ENCODE measurements at places on chromosomes 3 and 15.
A peak's percentile ranks its signal among the peaks of the same experiment; 100 is the strongest.

DNA sequence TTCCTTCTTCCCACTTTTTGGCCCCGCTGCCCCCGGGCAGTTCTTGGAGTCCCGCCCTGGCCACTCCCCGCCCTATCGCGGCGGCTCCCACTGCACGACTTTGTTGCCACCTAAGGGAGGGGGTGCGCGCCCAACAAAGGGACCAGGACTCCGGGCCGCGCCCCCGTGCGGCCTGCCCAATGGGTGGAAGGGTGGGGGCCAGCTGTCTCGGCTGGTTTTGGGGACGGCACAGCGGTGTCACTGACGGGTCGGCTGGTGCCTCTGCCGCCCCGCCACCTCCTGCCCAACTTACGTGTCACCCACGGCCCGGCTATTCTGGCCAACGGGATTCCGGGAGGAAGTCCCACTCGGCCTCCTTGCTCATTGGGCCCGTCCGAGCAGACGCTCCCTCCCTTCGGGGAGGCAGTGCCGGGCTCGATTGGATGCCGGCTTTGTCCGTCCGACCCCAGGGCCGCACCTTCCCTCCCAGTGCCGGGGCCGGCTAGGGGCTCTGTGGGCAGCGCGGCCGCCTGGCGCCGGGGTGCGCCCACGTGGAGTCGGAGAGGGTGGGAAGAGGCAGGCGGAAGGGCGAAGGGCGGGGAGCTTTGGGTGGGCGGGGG is at the start of gene GOLIM4:
TSS of gene GOLIM4 (minus strand) at position 314 of the 599 bp plus-strand sequence. CDS start 639 bp downstream, outside the sequence.
- DNase-seq: peak; percentile 99

GRCh38 chr3:169085827-169086226 is 577.7 kb downstream of the MECOM start:
- peak; percentile 96 for DNase-seq

GRCh38 chr3:136276049-136276755 is 26.1 kb downstream of the PCCB start:
- DNase-seq: no peak

DNA sequence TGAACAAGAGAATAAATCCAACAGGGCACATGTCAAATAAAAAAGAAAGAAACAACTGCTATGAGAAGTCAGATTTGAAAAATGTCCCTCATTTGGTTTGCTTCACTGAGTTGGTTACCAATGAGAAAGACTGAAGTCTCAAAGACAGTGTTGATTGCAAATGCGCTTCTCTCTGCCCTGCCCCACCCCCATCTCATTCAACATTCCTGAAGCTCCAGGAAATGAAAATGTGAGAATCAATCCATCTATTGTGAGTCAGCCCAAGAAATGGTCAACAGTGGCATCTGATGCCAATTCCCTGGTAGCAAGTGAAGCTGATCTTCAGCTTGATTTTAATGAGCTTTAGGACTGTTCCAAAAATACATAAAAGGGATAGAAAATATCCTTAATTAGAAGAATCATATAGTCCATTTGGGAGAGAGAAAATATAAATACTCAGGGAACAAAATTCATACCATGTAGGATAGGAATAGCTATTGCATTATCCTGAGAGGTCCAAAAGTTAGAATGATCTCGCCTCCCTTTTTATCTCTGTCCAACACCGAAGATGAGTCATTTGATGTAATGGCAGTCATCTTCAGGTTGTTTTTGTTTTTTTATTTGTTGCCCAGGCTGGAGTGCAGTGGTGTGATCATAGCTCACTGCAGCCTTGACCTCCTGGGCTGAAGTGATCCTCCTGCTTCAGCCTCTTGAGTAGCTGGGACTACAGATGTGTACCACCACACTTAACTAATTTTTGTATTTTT is 200.3 kb upstream of the UMPS start:
- DNase-seq: no peak

DNA sequence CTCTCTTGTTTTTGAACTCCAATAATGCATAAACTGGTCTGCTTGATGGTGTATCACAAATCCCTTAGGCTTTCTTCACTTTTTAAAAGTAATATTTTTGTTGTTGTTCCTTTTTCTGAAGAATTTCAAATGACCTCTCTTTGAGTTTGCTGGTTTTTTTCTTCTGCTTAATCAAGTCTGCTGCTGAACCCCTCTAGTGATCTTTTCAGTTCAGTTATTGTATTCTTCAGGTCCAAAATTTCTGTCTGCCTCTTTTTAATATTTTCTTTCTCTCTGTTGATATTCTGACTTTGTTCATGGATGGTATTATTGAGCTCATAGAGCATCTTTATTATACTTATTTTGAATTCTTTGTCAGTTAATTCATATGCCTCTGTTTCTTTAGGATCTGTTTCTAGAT is 21.8 kb upstream of the CEP152 start:
- DNase-seq: no peak

GRCh38 chr3:192216067-192216466 is 511.3 kb downstream of the FGF12 start:
- DNase-seq: no peak

DNA sequence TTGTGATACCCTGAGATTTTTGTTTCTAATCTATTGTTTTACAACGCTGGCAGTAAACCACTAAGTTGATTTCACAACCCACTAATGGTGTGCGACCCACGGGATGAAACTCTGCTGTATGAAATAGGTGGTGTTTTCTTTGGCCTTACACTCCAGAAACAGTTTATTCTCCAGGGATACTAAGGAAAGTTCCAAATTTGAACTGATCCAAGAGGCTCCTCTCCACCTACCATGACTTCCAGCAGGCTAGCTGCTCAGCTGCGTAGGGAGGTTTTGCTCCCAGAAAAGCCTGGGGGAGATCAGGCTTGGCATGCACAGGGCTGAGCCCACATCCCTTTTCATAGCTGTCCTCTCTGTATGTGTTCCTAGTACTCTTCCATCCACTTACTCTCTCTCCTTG is 71.5 kb downstream of the FAM174B start:
- DNase-seq: peak; percentile 2

DNA sequence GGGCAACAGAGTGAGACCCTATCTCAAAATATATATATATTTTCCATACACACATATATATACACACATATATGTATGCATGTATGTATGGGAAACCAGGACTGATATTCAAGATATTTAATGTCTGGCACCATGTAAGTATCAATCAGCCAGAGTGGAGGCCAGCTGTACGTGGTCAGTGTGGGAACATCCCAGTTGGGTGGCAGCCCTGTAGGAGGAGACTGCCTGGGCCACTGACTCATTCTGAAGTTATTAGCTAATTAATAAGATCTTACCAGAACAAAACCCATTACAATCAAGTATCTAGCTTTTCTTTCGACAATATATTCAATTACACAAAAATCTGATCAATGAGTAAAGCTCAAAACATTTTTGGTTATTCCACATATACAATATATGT is 85.1 kb upstream of the OCA2 start:
- DNase-seq: no peak

- DNase-seq: peak; percentile 78
These were observed 333.9 kb downstream of the PTPRG start for GRCh38 chr3:61894988-61895935.

GRCh38 chr3:117885011-117885441 is 1149.6 kb downstream of the IGSF11 start:
- DNase-seq: no peak

DNA sequence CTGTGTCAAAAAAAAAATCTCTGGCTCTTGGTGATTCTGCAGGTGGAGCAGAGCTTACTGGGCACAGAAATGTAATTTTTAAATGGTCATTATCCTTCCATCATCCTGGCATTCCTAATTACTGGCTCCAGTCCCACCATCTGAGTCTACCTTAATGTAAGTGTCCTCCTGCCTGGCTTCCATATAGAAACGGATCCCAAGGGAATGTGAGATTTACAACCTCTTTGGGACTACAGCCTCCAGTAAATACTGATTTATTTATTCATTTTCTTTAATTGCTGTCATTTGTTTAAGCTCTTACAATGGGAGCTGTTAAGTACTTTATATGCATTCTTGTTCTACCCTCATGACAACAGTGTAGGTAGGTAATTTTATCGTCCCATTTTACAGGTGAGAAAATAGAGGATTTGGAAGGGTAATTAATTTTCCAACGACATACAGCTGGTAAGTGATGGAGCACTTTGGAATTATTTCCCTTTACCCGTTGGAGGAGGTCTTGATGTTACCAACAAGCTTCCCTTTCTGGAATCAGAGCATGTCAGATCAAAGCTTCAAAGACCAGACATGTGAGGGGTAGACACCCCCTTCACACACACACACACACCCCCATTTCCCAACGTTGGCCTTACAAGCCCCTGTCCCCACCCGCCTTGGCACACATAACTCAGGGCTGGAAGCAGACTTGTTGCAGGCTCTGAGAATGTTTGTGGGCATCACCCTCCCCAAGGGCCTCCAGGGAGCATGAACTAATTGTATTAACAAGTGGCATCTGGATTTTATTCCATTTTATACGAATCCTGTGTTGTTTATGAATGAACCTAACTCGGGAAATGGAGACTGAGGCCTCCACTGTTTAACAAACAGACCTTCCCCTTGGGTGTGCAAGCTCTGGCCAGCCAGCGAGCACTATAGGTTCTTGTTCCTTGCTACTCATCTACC is 116.9 kb downstream of the ALDH1A2 start:
- no peak for DNase-seq
